Frontal cortex (tissue), 4 donors: ENCODE measurements at places on chromosomes 6 and 20.

DNA sequence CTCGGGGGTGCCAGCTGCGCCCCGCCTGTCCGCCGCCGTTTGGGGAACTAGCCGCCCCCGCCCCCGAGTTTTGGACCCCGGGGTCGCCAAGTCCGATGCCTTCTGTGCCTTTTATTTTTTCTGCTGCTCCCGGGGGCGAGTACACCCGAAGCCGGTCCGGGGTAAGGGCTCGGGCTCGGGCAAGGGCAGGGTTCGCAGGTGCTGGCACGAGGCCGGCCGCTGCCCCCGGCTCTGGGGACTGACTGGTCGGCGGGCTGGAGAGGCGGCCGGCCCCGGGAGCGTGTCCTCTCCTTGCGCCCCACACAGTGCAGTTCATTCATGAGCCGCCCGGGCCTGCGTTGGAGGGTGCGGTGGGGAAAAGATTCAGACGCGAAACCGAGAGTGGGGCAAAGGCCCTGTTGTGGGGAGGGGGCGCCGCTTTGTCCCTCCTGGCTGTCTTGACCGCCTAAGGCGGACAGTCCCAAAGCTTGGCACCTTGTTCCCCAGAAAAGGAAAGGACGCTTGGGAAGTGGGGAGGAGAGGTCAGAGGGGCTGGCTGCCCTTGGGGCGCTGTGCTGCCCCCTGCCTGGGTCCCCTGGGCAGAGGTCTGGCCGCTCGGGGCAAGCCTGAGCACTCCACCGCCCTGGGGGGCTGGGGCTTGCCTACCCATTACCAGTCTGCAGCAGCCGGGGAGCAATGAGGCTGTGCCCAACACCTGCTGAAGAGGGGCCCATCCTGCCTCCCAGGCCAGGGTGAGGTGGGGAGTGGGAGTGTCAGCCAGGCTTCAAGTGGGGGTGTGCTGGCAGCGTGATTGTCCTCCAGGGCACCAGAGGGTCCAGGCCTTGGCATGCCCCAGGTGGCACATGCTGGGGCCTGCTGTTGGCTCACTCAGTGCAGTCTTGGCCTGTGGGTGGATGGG is 915 bp downstream of the TMEM63B start:
- DNase-seq = peak; percentile 63

GRCh38 chr6:29941916-29942274 is 437 bp upstream of the HLA-A start:
- DNase-seq = no peak

GRCh38 chr20:3699037-3699436 is 13.4 kb downstream of the SIGLEC1 start:
- DNase-seq = no peak

GRCh38 chr20:38430679-38431325 is 4.3 kb downstream of the SNHG17 start:
- no peak for DNase-seq

GRCh38 chr6:296151-297122 is 4.2 kb downstream of the DUSP22 start:
- DNase-seq = no peak

DNA sequence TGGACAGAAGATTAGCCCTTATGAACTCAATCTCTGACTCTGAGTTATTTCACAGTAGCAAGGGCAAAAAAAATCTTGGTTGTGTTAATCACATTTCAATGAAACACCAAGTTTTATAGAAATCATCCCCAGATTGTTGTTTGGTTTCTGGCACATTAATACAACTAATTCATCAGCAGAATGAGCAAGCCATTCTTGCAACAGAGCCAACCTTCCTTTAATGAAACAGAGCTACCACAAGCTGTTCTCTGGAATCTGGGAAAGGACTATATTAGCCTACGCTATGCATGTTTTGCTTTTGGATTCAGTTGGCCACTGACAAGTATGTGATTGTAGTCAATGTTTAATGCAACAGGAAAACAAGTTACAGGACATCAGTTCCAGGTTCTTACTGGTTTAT is 13.8 kb upstream of the POPDC3 start:
- DNase-seq = no peak

- no peak for DNase-seq
Measured at GRCh38 chr6:5087389-5087788, 2.2 kb downstream of the PPP1R3G start.

DNA sequence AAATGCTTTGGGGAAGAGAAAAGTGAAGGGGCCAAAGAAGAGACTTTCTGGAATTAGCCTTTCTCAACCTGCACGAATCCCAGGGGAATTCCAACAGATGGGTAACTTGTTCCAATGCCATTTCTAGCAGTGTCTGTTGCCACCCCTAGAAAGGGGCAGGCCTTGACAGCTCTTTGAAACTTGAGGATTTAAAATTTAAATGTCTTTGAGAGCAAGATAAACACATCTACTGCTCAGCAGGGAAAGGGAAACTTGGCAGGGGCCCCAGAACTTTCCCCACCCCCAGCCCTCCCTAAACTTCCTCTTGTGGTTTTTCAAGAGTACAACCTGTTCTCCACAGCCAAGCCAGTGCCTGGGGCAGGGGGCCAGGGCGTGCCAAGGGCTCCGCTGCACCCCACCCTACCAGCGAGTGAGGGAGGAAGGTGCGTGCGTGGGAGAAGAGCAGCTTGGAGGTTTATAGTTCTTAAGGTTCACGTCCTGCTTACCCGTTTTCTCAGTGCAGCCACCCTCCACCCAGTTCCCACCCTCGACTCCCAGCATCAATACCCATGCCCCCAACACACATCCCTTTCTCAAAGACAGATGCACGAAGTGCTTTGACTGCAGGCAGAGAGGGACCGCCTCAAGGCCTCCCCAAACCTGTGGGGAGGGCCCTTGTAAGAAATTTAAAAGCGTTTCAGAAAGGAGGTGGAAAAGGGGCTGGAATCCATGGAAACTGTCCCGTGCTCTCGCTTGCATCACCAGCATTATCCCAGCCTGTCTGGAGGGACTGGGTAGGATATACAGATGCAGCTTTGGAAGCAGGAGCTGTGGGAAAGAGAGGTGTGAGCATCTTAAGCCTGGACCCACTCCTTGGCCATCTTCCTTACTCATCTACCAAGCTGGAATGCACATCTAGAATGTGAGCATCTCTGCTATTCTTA is 4.5 kb upstream of the TAF8 start:
- DNase-seq = peak; percentile 59
